Epithelial cell of alveolus of lung (primary cell): ENCODE measurements at places on chromosomes 5 and 9. TPM values are rescaled to one million over a fixed set of nuclear protein-coding genes. Genes with fewer than 3 reads are reported as not detected.

The SCGB3A1 gene
- 1.0 TPM in 1 of 2 replicates, not detected in the other for total RNA-seq

The BRINP1 gene
- total RNA-seq: 0.48 TPM in 1 of 2 replicates, not detected in the other

The CDC20B gene
- under 0.01 TPM in 1 of 2 replicates, not detected in the other for total RNA-seq

The PCDHB8 gene
- total RNA-seq: not detected in 2 replicates

The RAB3C gene
- not detected in 2 replicates for total RNA-seq

The PCDHA9 gene
- total RNA-seq: under 0.01 TPM in 1 of 2 replicates, not detected in the other

The SLC1A1 gene
- 0.96 and 8.9 TPM in 2 replicates for total RNA-seq

The PCDHA1 gene
- not detected in 2 replicates for total RNA-seq

The DMRT1 gene
- not detected in 2 replicates for total RNA-seq

The IL5 gene
- total RNA-seq: not detected in 2 replicates

The PCDHGA8 gene
- total RNA-seq: 0.65 and 1.2 TPM in 2 replicates

The NUP214 gene
- total RNA-seq: 15.1 and 30.6 TPM in 2 replicates

The AQP7 gene
- total RNA-seq: not detected in 2 replicates

The FAM151B gene
- 0.40 and 1.2 TPM in 2 replicates for total RNA-seq

The SRA1 gene
- total RNA-seq: 40.7 and 84.2 TPM in 2 replicates

The PCDHA12 gene
- under 0.01 TPM in 1 of 2 replicates, not detected in the other for total RNA-seq

The GPR150 gene
- 0.80 and 1.0 TPM in 2 replicates for total RNA-seq

The CDX1 gene
- 0.78 TPM in 1 of 2 replicates, not detected in the other for total RNA-seq

The OR1J2 gene
- total RNA-seq: not detected in 2 replicates

The IL9 gene
- not detected in 2 replicates for total RNA-seq

The ABLIM3 gene
- total RNA-seq: 84.9 and 91.3 TPM in 2 replicates
